ENCODE measurements at places on chromosomes 5 and 9. TPM values are rescaled to one million over a fixed set of nuclear protein-coding genes. Genes with fewer than 3 reads are reported as not detected.

- no peak for DNase-seq
Observed at GRCh38 chr5:21574961-21575360, 1278.2 kb downstream of the CDH12 start.

DNA sequence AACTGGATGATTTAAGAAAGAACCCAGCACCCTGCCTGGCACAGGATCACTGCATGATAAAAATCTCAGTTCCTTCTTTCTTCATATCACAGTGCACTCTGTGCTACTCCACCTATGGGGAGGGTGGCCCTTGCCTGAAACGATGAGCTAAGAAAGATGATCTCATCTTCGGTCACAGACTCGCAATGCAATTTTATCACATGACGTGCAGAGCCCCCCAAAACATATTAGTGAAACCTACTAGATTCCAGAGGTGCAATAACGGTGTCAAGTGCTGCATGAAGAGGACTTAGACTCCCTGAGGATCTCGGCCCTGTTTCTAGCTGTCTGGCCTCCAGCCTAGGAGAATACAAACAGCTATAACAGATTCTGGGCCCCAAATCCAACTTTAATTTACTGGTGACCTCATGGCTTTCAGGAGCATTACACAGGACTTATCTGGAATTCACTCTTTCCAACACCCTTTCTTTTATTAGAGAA lies 104.0 kb downstream of the EBF1 start:
- DNase-seq, result no peak

DNA sequence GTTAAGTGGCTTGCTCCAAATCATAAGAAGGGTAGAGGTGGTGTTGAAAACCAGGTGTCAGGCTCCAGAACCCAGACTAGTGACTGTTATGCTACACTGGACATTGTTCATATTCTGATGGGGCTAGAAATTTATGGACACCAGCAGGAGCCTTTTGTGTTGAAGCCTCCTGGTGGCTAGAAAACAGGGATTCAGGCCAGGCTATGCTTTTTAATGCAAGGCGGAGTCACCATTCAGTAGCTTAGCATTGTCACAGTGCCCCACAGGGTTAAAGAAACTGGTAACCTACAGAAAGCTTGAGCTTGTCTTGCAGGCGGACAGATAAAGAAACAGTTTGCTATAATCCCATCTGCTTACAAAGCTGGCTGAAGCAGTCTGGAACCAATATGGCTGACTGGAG lies 23.0 kb upstream of the GOLM1 start:
- DNase-seq, result no peak

Gene FLT4
- not detected for total RNA-seq

Gene GMCL2
- not detected for total RNA-seq

DNA sequence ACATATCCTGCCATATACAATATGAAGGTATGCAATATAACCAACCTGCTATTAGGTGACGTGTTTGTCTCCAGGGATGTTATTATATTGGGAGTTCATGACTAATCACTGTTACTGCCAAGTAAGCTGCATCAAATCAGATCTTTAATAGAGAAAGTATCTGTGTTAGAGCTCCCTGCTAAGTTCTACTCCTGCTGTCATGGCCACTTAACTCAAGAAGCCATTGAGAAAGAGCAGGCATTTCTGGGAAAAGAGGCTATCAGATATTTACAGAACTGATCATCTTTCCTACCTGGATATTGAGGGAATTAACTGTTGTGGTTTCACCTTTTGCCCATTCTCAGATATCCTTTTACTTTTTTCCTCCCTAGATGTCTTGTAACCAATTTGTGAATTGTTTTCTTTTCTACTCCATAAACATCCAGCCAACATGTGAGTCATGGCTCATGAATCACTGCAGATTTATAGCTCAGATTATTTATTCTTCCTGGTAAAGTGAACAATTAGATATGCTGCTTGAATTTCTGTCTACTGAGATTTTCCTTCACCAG lies 634.8 kb upstream of the FAM174A start:
- peak; percentile 17 for DNase-seq

- DNase-seq, result no peak
Observed at GRCh38 chr5:109837231-109837861, 147.6 kb downstream of the MAN2A1 start.

Gene TLX3
- total RNA-seq, result not detected

Gene ITGA1
- total RNA-seq, result 92.6 TPM

GRCh38 chr9:137406085-137406760 lies 16.7 kb downstream of the EXD3 start:
- no peak for DNase-seq

Gene IFNA10
- total RNA-seq, result not detected

- DNase-seq, result peak; percentile 54
Observed at GRCh38 chr9:136882109-136882946, 4.0 kb upstream of the TRAF2 start.

GRCh38 chr9:78938821-78939220 lies 632.9 kb upstream of the TLE4 start:
- no peak for DNase-seq

GRCh38 chr9:126499911-126500599 lies 113.7 kb upstream of the LMX1B start:
- DNase-seq, result no peak

Gene PAM
- 247 TPM for total RNA-seq

- no peak for DNase-seq
Observed at GRCh38 chr5:143241892-143242291, 161.6 kb downstream of the NR3C1 start.

Gene PCDHGB3
- total RNA-seq, result 4.4 TPM

Gene FGF1
- 34.2 TPM for total RNA-seq

DNA sequence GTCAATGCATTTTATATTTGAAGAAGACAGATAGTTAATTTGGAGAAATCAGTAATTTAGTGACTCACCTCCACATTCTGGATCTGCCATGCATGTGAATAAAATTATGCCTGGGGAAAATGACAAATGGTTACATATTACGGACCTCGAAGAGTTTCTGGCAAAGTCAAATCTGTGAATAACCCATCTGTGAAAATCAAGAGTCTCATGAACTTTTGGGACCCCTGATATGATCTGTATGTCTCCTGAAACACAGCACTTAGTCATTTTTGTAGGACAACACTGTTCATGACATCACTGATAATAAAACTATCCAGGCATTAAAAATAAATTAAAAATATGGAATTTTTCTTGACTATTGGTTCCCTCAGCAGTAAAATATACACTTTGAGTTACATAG lies 584.5 kb downstream of the TLE4 start:
- no peak for DNase-seq

DNA sequence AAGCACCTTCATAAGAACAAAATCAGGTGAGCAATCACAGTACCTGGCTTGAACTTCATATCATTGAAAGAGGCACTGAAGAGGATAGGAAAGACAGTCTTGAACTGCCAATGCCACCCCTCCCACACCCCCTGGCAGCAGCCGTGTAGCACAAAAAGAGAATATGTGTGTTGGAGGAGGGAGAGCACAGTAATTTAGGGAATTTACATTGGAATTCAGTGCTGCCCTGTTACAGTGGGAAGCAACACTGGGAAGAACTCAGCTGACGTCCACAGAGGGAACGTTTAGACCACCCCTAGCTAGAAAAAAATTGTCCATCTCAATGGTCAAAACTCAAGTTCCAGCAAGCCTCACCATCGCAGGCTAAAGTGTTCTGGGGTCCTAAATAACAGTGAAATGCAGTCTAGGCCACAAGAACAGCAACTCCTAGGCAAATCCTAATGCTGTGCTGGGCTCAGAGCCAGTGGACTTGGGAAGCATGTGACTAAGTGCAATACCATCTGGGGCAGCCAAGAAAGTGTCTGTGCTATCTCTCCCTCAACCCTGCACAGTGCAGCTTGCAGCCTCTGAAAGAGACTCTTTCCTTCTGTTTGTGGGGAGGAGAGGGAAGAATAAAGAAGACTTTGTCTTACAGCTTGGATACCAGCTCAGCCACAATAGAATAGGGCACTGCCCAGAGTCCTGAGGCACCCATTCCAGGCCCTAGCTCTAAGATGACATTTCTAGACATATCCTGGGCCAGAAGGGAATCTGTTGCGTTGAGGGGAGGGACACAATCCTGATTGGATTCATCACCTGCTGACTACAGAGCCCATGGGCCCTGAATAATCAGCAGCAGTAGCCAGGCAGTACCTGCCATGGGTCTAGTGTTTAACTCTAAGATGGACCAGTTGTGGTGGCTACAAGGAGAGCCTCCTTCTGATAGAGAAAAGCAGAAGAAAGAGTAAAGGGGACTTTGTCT lies 62.1 kb upstream of the VLDLR start:
- DNase-seq, result peak; percentile 88

- DNase-seq, result no peak
Observed at GRCh38 chr9:19995619-19996018, 206.8 kb upstream of the SLC24A2 start.

Gene PCDH1
- 0.16 TPM for total RNA-seq

DNA sequence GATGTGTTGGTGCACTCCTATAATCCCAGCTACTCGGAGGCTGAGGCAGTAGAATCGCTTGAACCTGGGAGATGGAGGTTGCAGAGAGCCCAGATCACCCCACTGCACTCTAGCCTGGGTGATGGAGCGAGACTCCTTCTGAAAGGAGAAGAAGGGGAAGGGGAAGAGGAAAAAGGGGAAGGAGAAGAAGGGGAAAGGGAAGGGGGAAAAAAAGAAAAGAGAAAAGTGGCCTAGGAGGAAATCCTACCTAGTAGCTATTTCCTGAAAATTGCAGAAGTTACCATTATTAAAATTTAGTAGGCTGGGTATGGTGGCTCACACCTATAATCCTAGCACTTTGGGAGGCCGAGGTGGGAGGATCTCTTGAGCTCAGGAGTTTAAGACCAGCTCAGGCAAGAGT lies 67.4 kb downstream of the ARRDC3 start:
- no peak for DNase-seq

DNA sequence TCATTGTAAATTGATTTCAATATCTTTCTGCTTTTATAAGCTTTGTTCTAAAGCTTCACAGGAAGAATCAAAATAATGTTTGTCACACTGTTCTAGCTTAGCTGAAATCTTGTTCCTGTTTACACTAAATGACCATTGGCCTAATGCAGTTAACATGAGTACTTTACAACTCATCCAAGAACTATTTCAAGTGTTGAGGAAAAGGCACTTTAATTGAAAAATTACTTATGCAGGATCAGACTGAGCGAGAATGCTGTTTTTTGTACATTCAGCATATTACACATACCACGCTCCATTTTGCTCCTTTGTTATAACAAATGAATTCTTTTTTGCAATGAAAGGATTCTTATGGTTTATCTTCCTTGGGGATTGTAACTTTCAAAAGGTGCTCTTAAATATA lies 22.4 kb upstream of the SMIM15 start:
- DNase-seq, result peak; percentile 25

Gene CCDC152
- total RNA-seq, result 0.47 TPM

- no peak for DNase-seq
Observed at GRCh38 chr9:91359083-91359482, 2.6 kb downstream of the AUH start.

Gene FBP1
- total RNA-seq, result not detected

Gene GBGT1
- 1.2 TPM for total RNA-seq

Gene PLAC8L1
- total RNA-seq, result 0.46 TPM

Gene SPATA31A7
- not detected for total RNA-seq

GRCh38 chr5:172505845-172506244 lies 51.5 kb upstream of the SH3PXD2B start:
- DNase-seq, result no peak

- DNase-seq, result no peak
Observed at GRCh38 chr5:132411304-132412013, 41.9 kb downstream of the SLC22A5 start.

Gene PALM2AKAP2
- total RNA-seq, result 22.8 TPM

GRCh38 chr5:124454081-124454480 lies 292.4 kb downstream of the ZNF608 start:
- no peak for DNase-seq

All from HFFc6 (cell line).